ENCODE measurements at places on chromosomes 2 and 18. TPM values are rescaled to one million over a fixed set of nuclear protein-coding genes. Genes with fewer than 3 reads are reported as not detected.

The KCNG3 gene
- total RNA-seq, result 0.13 TPM

The IMPACT gene
- 35.4 TPM for total RNA-seq

The CHST9 gene
- 4.7 TPM for total RNA-seq

The SMAD7 gene
- total RNA-seq, result 30.1 TPM

GRCh38 chr2:213237251-213237650 is 47.0 kb upstream of the SPAG16 start:
- no peak for DNase-seq

DNA sequence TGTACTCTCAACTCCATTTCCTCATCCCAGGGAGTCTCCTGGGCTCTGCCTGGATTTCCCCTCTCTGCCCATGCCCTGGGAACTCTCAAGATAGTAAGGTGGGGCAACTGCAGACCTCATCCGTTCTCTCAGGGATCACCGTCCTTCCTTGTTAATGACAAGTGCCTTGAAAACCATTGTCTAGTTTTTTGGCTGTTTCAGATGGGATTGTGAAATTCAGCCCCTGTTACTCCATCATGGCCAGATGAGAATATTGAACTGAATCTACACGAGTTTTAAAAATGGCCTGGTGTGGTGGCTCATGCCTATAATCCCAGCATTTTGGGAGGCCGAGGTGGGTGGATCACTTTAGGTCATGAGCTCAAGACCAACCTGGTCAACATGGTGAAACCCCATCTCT is 665 bp upstream of the HRH4 start:
- DNase-seq, result no peak

- no peak for DNase-seq
Observed at GRCh38 chr2:121039679-121040078, 245.3 kb downstream of the TFCP2L1 start.

DNA sequence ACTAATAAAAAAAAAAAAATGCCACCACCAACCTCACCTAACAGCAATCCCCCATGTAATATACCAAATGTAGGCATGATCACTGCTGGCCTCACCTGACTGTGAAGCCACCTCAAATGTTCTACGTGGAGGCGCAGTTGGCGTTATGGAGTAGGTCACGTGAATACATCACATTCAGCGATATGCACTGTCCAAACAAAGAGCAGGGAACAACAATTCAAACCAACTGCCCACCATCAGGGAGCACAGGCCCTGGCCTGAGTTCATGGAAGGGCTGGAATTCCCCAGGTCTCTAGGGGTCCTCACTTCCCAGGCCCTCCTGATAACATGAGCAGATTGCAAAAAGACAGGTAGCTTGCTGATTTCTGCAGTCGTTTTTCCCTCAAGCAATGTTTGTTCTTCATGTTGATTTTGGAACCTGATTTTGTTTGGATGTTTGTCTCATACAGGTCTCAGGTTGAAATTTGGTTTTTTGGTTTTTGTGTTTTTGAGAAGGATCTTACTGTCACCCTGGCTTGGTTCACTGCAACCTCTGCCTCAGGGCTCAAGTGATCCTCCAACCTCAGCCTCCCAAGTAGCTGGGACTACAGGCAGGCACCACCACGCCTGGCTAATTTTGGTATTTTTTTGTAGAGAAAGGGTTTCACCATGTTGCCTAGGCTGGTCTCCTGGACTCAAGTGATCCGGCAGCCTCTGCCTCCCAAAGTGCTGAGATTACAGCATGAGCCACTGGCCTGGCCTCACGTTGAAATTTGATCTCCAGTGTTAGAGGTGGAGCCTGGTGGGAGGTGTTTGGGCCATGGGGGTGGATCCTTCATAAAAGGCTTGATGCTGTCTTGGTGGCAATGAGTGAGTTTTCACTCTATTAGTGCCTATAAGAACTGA is 15.5 kb downstream of the TBC1D8 start:
- no peak for DNase-seq

DNA sequence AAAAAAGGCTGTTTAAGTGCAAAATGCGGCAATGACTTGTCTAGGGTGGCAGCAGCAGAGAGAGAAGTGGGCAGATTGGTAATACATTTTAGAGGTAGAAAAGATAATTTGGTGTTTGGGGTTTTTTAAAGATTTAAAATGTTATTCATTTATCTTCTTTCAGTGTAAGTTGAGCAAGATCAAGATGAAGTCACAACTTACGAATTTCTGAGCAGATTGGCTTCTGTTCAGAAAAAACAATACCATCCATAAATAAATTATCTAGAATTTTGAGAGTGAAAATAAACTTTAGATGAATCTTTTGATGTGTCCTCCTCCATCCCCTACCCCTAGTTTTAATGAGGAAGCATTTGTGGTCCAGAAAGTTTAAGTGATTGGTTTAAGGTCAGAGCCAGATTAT is 47.9 kb upstream of the FAM171B start:
- no peak for DNase-seq

DNA sequence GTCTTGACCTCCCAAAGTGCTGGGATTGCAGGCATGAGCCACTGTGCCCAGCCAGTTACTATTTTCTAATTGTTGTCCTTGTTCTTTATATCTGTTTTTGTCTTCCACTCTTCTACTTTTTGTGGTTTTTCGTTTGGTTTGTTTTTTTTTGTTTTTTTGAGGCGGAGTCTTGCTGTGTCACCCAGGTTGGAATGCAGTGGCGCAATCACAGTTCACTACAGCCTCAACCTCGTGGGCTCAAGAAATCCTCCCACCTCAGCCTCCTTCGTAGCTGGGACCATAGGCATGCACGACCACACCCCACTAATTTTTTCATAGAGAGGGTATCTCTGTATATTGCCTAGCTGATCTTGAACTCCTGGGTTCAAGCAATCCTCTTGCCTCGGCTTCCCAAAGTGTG is 100.7 kb downstream of the EHBP1 start:
- DNase-seq, result no peak

- no peak for DNase-seq
Observed at GRCh38 chr18:48219037-48219809, 190.0 kb downstream of the ZBTB7C start.

- DNase-seq, result no peak
Observed at GRCh38 chr2:160911258-160911657, 249.0 kb upstream of the TANK start.

GRCh38 chr2:70482401-70482800 is 71.2 kb downstream of the TGFA start:
- DNase-seq, result no peak

- DNase-seq, result no peak
Observed at GRCh38 chr2:148756292-148756975, 111.9 kb downstream of the EPC2 start.

- DNase-seq, result no peak
Observed at GRCh38 chr2:159879051-159879604, 81.1 kb upstream of the CD302 start.

DNA sequence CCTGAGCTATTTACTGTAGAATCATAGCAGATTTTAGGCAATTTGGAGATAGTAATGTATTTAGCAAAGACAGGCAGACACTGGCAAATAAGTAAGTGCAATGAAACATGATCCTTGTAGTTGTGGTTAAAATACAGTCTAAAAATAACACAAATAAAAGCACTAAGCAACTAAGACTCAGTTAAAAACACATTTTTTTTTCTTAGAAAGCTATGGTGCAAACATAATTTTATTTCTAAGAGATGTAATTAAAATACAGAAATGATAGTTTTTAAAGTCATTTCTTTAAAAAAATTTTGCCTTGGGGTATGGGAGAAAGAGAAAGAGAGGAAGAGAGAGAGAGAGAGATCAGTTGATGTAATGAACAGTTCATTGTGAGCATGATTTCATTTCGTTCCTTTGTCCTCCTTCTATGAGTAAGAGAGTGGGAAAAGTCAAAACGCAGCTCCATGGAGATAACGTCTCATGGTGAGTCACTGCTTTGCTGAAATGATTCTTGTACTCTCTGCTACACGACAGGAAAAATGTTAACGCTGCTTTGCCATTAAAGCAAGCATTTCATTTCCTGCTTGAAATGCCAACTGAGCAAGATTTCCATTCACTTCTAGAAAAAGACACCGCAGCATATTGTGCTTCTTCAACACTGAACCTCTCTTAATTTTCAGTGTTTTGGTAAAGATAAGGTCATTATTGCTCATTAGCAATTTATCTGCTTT is 61.3 kb upstream of the PGAP1 start:
- no peak for DNase-seq

GRCh38 chr2:12716032-12716281 is 779 bp upstream of the TRIB2 start:
- DNase-seq, result peak; percentile 77

All from endothelial cell (in vitro differentiated cells).